ENCODE measurements at places on chromosomes 1 and 21. TPM values are rescaled to one million over a fixed set of nuclear protein-coding genes. Genes with fewer than 3 reads are reported as not detected.

The LAX1 gene
- not detected for total RNA-seq

The MRPL20 gene
- total RNA-seq, result 174 TPM

The PDZK1IP1 gene
- 122 TPM for total RNA-seq

The KISS1 gene
- 2.3 TPM for total RNA-seq

The FCGR3B gene
- total RNA-seq, result not detected

The CELA3B gene
- total RNA-seq, result not detected

The CD52 gene
- total RNA-seq, result not detected

The LCE6A gene
- total RNA-seq, result not detected
